ENCODE measurements at places on chromosomes 4 and X.

DNA sequence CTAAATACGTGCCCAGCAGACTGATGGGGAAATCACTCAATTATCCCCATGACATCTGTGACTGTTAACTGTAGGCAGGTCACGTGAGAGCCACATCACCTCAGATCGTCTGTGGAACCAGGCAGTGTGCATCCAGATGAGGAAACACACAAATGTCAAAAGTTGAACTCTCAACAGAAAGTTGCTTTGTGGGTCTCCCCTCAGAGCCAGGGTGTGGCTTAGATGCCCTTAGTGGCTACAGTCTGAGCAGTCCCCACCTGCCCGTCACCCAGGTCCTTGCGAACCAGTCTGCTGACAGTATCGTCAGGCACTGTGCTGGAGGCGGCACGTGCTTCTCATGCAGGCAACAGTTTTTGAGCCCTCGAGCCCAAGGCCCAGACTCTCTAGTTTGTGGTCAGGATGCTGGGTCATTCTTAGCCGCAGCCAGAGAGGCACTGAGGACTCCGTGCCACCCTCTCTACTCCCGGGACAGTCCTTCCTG, 10.8 kb downstream of the TMEM187 start:
- no peak for DNase-seq

DNA sequence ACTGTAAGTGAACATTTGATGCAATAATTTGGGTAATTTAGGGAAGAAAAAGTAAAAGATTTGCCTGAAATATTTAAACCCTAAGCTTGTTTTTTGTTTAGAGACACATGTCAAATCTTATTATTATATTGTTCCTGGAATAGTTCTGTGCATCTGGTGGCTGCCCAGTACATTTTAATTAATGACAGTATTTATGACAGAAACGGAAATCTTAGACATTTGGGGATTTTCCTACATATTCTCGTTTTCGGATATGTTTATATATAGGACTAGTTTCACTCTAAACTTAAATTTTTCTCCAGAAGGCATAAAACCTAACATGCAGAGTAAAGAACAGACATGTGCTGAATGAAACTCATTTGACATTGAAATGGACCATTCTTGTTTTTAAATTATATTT, 125.6 kb upstream of the PAQR3 start:
- no peak for DNase-seq

DNA sequence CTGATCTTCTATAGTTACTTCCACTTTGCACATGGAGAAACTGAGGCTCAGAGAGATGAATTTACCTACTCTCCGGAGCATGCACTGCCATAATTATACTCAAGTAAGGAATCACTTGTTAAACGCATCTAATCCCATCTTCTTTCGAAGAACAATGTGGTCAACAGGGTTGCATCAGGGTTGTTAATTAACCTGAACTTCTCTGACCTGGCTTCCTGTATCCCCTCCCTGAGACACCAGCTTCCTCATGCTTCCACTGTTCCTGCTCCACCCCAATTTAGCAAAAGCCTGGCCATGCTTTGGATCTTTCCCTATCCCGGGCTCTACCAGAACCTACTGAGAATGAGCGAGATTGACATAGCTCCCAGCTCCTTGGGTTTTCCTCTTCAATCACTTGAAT, 136.7 kb downstream of the SMIM20 start:
- DNase-seq: no peak

- no peak for DNase-seq
These were observed 36.5 kb downstream of the ACOX3 start for GRCh38 chr4:8403976-8404375.

- peak; percentile 36 for DNase-seq
These were observed 108.0 kb upstream of the TLL1 start for GRCh38 chr4:165765053-165765452.

DNA sequence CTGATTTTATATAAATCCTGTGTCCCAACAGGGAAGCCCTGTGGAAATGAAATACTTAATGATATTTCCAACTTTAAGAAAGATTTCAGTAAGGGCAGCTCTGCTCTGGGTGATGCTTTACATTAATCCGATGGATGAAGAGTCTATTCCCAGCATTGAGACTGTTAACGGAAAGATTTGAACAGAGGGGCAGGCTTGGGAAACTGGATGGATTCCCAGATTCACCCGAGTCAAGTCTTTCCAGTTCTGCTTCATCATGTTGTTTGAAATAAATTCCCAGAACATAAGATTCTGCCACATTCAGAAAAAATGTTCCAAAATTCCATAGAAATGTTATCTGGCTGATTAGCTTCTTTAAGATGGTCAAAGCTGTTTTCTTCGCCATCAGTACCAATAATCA, 246.0 kb downstream of the FBXW7 start:
- no peak for DNase-seq

- DNase-seq: no peak
These were observed 7.7 kb upstream of the PGAM4 start for GRCh38 chrX:77977095-77977494.

DNA sequence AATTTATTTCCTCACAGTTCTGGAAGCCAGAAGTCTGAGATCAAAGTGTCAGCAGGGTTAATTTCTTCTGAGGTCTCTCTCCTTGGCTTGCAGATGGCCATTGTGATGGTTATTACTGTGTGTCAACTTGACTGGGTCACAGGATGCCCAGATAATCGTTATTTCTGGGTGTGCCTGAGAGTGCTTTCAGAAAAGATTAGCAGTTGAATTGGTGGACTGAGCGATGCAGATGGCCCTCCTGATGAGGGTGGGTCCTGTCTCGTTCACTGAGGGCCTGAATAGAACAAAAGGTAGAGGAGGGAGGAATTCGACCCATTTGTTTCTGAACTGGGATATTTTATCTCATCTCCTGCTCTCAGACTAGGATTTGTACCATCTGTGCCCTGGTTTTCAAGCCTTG, 15.7 kb downstream of the SMIM43 start:
- no peak for DNase-seq

GRCh38 chrX:33465137-33465536, 253.8 kb upstream of the DMD start:
- DNase-seq: no peak

DNA sequence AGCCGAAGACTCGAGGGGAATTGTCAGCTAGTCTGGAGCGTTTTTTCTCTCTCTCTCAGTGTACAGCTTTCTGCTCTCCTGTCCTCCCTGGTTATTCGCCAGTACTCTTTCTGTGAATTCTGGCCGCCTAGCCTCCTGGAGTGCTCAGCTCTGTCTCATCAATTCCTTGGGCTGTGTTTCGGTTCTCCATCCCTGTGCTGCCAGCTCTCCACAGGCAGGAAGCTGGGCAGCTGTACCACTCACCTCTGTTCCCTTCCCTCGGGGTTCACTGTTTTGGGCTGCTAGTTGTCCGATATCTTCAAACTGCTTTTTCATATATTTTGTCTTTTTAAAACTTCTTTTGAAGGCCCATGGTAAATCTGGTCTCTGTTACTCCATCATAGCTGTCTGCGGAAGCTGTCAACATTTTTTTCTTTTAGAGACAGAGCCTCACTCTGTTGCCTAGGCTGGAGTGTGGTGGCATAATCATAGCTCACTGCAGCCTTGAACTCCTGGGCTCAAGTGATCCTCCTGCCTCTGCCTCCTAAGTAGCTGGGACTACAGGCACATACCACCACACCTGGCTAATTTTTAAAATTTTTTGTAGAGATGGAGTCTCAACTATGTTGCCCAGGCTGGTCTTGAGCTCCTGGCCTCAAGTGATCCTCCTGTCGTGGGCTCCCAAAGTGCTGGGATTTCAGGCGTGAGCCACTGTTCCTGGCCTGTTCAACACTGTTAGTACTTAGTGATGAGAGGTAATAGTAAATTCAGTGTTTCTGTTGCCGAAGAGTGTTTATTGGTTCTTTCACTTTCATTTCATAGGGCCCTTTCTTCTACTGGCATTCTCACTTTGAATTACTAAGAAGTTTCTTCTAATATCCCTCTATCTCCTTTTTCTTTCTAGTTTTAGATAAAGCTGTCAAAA, 18.6 kb downstream of the ZCCHC4 start:
- no peak for DNase-seq

- no peak for DNase-seq
These were observed 204.9 kb downstream of the AFAP1 start for GRCh38 chr4:7734651-7735260.

DNA sequence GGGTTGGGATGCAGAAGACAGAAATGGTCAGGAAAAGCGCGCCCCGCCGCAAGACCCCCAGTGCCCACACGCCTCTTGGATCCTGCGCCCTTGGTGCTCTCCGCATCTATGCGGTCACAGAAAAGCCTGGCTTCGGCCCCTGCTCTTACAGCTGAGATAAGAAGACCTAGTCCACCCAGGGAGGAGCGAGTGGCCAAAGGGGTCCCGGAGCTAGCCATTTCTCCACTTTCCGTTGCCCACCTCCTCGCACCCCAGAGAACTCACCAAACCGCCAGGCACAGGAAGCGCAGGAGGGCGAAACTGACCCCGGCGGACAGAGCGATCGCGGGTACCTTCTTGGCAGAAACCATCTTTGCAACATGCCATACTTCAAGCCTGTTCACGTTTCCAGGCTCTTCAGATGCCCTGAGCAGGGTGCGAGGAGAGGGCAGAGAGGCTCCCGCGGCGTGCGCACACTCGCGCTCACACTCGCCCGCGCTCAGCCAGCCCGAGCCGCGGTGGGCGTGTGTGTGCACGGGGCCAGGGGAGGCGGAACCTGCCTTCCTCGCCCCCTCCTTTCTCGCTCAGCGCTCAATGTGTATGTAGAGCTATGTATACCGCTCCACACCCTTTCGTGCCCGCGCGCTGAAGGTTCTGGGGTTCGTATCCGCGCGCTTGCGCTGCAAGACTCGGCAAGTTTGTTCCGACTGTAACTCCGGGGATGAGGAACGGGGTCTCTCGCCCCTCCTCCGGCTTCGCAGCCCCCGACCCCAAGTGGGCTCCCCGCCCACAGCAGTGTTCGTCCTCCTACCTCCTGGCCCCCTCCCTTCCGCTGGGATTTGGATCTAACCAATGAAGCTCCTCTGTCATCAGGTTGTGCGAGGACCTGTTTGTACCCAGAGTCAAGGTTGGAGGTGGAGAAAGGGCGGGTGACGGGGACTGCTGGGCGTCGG, at the start of gene GABRA4:
Gene GABRA4 (minus strand): TSS at position 507 of the 932 bp plus-strand sequence. CDS start 157 bp downstream, at position 350.
- DNase-seq: no peak

DNA sequence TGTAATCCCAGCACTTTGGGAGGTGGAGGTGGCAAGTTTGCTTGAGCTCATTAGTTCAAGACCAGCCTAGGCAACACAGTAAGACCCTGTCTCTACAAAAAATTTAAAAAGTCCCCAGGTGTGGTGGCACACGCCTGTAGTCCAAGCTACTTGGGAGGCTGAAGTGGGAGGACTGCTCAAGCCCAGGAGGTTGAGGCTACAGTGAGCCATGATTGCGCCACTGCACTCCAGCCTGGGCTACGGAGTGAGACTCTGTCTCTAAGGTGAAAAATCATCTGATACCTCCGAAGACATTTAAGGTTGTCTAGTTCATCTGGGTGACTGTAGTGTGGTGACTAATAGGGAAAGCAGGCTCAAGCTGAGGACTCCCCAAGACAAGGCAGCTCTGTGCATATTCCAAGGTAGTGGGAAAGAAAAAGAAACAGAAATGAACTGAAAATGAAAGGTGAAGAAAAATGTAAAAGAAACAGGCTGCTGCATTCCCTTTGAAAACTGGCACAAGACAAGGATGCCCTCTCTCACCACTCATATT, 23.3 kb downstream of the FRYL start:
- peak; percentile 37 for DNase-seq

DNA sequence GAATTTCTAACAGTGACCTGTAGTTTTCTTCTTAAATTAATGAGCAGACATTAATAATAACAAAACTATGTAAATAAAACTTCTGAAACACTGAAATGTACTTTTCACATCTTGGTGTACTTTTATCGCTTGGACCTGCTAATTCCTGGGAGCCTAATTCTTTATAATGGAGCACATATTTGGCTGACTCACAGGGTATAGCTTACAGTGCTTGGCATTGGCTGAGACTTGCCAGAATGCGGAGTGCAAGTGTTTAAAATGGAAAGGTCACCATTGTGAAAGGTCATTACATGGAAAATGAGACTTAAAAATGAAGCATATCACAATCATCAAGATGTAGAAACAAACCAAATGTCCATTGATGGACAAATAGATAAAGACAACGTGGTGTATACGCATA, 137.3 kb upstream of the PDLIM3 start:
- no peak for DNase-seq

DNA sequence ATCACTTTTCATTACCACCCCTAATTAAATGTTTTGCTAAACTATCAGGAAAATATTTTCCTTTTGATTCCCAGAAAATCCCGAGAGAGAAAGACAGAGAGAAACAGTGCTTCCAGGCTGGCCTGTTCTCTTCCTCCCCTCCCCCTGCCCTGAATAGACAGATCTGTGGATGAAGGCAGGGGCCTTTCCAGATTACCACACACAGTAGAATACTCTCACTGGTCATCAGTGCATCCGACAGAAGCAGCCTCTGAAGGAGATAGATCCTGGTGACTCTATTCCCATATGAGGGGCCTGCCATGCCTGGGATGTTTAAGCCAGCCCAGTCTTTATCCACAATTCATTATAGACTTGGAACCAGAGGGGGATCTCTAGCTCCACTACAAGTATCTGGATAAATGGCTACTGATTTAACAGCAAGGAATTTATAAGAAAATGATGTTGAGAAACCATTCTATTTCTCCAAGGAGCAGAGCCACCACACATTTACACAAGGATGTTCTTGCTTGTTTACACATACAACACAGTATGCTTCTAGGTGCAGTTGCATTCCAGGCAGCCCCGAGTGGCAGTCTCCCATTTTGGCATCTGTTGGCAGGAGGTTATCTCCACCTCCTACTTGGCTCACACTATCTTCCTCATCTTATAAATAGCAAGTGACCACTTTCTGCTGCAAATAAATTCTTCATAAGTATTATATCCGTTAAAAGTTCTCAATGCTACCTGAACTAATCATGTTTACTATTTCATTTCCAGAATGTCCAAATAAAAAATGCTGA, 115.8 kb downstream of the HS6ST2 start:
- DNase-seq: no peak

GRCh38 chrX:13903405-13903804, 86.5 kb upstream of the GPM6B start:
- no peak for DNase-seq

- DNase-seq: peak; percentile 16
These were observed 82.1 kb downstream of the PPP1R2C start for GRCh38 chrX:42695800-42696358.

DNA sequence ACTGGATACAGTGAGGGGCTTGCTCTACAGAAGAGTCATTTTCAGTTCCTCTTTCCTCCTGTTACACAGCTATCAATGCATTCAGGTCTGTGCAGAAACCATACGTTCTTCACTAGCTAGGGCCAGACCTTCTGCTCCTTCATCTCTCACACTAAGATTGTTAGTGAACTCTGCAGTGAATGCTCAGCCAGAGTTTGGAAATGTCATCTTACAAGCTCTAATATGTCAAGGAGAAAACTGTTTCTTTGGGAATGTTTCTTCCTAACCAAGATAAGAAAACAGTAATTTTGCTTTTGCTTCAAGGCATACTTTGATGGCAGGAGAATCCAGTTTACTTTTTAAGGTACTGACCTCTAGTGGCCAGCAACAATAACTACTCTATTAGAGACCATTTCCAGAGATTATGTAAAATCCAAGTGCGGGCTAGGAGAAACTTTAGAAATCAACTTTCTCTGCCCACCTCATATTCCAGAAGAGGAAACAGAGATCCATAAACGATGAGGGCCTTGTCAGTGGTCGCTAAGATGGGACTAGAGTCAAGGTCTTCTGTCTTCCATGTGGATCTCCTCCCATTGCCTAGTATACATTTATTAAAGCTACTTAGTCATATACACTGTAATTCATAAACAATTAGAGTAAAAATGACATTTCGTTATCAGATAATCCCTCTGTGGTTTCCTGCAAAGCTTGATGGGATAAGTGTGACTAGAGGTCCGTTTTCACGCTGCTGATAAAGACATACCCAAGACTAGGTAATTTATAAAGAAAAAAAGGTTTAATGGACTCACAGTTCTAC, 12.1 kb upstream of the CC2D2A start:
- peak; percentile 40 for DNase-seq

GRCh38 chr4:10192331-10192730, 75.7 kb upstream of the WDR1 start:
- peak; percentile 3 for DNase-seq

All from RCC 7860 (cell line).